ENCODE measurements at places on chromosomes 7 and 10. TPM values are rescaled to one million over a fixed set of nuclear protein-coding genes. Genes with fewer than 3 reads are reported as not detected.

The CALHM1 gene
- total RNA-seq = not detected

DNA sequence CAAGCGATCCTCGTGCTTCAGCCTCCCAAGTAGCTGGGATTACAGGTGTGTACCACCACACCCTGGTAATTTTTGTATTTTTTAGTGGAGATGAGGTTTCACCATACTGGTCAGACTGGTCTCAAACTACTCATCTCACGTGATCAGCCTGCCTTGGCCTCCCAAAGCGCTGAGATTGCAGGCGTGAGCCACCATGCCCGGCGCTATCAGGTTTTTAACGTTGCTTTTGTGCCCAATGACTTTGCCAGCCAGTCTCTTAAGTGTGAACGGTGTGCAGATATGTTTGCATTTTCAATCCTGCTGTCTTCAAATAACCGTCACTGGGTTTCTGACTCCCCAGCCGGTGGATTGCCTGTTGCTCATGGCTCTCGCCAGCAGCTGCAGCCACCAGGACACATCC is 201.8 kb upstream of the PPP2R2D start:
- no peak for DNase-seq

DNA sequence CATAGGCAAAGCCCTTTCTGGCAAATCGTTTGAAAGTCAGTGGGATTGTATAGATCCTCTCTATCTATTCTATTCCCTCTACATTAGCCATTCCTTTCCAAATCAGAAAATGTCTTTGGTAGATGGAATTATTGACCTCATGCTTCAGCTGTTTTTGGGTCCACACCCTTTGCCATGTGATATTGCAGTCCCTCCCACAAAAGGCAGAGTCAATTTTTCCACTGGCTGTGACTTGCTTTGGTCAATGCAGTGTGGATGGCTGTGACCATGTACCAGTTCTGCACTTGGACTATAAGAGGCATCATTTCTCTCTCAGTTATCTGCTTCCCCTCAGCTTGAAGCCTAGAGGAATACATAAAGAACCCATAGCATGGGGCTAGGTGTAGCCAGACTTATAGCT is 332.9 kb downstream of the PTEN start:
- no peak for DNase-seq

- DNase-seq = no peak
These were observed 42.8 kb upstream of the TECTB start for GRCh38 chr10:112240441-112240840.

DNA sequence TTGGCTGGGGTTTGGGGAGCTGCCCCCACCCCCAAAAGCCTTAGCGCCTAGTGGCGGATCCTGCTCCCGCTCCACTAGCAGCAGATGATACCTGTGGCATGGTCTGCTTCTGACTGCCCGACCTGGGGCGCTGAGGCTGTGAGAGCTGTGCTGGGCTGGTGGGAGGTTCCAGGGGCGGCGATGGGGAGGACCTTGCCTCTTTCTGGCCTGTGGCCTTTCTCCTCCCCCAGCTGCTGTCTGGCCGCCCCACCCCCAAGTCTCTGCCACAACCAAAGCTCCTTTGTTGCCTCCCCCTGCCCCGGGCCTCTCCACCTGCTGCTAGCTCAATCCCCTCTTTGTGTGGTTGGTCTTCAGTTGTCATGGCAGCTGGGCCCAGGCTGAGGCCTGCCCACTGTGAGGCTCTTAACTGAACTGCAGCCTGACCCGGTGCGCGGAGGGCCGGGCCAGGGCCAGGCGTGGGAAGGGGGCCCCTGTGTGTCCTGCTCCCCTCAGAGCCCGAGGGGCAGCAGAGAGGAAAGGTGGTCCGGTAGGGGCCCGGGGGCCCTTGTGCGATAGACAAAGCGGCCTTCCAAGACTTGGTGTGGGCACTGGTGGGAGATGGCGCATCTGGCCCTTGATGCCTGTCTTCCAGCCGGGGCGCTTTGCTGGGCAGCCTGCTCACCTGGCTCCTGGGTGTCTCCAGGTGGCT is 4.7 kb downstream of the ZNF775 start:
- DNase-seq = peak; percentile 74

DNA sequence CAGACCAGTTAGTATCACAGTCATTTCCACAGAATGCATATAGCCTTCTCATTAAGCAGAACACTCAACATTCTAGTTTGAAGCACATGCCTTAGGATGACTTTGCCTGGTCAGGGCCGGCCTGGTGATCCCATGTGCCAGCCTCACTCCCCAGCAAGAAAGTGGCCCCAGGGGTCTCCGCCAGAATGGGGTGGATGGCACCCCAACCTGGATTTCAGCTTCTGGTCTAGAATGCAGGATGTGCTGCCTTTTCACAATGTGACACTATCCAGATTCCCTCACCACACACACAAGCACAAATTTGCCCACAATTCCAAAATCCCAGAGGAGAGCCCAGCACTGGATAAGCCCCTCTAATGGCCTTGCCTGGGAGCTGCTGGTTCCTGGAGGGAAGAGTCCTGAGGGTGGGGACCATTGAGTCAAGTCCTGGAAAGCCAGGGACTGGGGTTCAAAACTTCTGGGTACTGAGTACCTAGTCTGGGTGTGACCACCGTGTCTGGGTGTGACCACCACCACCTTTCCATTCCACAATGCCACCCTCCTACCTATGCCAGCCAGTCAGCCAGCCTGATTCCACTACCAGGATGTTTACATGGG is 41.5 kb upstream of the GPAM start:
- no peak for DNase-seq
